ENCODE measurements at places on chromosomes 16 and 17. TPM values are rescaled to one million over a fixed set of nuclear protein-coding genes. Genes with fewer than 3 reads are reported as not detected.

DNA sequence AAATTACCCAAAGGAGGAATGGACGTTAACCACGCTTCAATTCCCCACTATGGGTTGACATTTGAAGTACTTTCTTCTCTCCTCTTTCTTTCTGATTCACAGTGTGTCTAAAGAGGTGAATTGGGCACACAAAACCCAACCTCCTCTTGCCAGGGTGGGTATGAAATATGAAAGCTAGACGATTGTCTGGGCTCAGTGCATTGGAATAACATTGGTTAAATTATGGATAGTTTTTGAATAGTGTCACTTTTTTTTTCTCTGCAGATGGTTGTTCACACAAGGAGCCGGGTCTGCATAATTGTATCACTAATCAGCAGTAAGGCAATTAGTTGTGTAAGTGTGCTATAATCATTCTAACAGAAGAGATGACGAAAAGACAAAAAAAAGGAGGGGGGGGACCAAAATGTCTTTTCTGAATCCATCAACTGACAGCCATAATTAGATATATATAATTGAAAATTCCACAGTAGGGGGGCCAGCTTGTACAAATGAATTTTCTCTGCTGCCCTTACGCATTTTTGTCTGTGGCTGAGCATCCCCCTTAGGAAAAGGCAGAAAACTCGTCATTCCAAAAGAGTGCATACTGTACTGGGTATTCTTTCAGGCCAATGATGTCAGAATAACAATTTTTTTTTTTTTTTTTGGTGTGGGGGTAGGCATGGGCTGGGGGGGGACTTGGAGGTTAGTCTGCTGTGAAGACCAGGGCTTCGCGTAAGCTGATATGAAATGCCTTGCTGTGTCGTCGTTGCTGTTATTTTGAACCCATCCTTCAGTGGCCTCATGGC lies 307.5 kb upstream of the SALL1 start:
- DNase-seq, result no peak

GP1BA gene
- not detected for total RNA-seq

DNA sequence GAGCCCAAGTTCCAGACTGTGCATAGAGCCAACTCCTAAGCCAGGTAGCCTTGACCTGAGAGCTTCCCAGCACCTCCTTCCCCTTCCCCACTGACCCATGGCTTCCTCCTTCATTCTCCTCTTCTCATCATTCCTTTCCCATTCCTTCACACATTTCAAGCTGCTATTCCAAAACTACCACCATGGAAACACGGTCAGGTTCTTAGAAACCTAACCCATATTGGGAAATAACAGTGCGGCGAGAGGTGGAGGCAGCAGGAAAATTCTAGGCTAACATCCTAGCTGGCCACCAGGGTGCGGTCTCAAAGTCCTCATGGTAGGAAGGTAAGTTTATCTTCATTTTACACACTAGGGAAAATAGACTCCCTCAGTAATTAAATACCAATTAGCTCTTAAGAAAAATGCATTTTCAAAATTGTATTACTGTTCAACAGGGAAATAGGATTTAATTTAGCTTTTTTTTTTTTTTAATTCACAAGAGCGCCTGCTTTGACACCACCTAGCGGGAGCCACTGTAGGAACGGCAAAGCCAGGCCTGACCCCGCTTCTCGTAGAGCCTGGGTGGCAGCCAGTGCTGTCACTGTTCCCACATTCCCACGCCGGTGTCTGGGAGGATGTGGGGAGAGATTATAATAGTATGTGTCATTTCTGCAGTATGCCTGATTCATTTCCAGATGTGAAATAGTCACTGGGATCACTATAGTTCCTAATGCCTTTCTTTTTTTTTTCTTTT lies 14.0 kb upstream of the SPHK1 start:
- no peak for DNase-seq

DNA sequence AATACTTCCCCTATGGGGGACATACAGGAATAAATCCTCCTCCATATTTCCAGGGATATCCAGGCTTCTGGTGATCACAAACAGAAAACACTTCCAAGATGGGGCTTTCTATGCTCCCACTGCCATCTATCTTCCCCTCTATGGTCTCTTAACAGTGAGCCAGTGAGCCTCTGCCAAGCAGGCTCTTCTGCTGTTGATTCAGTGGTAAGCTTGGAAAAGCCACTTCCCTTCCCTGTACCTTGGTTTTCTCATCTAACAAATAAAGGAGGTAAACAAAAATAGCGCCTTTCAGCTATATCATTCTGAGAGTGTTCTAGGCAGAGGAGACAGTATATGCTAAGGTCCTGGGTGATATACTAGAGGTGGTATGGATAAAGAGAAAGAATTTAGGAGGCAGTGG lies 368.0 kb downstream of the SHISA9 start:
- DNase-seq, result no peak

IL34 gene
- 1.4 TPM for total RNA-seq
